ENCODE measurements at places on chromosomes 16 and 17.

GRCh38 chr16:31876951-31877828, 3.6 kb downstream of the ZNF267 start:
- DNase-seq = no peak

DNA sequence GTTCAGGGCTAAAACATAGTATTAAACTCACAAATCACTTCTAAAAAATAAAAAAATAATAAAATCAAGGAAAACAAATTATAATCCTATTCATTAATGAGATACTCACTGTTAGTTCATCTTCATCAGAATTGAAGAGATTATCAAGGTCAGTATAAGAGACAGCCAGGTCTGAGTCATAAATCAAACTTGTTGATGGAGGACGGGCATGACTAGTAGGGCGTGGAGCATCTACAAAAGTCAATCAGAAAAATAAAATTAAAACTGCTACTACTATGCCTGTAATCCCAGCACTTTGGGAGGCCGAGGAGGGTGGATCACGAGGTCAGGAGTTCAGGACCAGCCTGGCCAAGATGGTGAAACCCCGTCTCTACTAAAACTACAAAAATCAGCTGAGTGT, 59.1 kb upstream of the INTS2 start:
- no peak for DNase-seq

DNA sequence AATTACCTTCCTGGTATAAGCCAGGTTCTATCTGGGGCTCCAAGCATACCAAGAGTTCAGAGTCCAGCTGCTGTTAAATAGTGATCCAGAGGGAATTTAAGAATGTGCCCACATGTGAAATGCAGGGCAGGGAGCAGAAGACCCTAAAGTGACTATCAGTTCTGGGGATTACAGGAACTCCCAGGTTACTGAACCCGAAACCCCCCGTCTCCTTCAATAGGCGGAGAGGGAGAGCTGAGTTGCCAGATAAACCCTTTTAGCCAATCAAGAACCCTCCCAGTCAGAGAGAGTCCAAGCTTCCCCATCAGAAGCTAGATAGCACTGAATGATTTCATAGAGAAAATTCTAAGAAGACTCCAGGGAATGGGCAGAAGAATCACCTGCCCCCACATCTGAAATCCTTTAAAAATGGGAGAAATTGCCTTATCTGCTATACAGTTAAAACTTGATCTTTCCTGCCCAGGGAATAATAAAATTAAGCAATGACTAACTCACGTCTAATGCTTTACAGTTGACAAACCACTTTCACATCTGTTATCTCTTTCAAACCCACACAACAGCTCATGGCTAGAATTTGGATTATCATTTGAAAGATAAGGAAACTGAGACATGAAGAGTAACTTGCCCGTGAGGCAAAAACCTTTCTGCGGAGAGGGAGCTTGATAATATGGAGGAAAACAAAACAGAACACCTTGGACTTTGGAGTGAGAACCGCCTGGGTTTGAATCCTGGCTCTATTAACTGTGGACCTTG, 10.2 kb downstream of the NOG start:
- DNase-seq = no peak

DNA sequence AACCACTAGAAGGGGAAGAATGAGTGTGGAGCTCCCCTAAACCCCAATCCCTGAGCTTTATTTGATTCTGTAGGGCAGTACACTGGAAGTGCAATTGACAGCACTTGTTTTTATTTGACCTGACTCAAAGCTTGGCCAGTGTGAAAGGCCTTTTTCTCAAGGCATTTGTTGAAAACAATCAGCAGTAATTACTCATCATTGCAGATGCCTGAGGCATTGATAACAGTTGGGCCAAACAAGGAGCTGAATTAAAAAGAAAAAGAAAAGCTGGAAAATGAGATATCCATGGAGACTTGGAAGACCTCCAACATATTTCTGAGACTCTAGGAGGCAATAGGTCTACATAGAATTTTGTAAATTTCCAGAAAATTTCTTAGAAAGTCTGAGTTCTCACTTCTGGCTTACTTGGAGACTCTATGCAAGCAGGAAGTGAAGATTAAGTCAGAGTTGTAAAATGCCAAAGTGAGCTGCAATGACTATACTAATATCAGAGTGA, 200.8 kb upstream of the KCNJ16 start:
- no peak for DNase-seq

DNA sequence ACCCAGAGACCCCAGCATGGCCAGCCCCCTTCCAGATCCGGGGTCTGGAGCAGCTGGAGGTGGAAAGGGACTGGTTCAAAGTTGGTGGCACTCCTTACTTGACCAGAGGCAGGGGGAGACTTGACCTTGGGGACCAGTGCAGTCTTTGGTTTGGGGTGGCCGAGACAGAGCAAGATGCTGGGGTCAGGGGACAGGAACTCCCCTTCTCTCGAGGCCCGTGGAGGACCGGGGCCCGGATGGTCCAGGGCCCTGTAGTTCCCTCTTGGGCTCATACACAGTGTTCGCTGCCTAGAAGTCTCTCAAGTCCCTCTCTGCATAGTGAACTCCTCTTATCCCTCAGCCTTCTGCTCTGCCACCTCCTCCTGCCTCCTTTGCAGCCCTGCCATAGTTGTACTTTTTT, 601 bp upstream of the PRSS33 start:
- no peak for DNase-seq

- DNase-seq = no peak
Observed at GRCh38 chr17:63624531-63624880, 2.3 kb downstream of the MAP3K3 start.
